ENCODE measurements at places on chromosomes 16 and 17. TPM values are rescaled to one million over a fixed set of nuclear protein-coding genes. Genes with fewer than 3 reads are reported as not detected.

DNA sequence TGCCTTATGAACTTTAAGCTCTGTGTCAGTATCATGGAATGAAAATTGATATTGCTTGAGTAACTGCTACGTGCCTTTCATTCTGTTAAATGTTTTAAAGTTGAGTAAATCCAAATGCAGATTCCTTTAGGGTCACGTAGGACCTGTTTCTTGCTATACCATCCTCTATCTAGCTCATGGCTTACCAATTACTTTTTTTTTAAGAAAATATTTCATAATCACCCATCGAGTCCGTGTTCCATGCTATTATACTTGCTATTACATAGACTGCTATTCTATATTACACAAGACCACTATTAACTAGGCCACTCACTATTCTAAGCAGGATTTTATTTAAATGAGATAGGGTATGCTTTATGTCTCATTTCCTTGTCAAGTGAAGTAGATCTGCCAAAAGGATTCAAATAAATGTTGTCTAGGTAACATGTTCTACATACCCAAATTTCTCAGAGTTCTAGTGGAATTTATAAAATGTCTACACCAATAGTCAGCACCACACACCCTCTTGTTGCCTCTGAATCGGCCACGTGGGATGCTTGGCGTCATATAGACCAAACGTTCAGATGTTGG, 11.9 kb downstream of the ANKFN1 start:
- DNase-seq: no peak
- H3K4me3 ChIP-seq: no peak overlapping the region
- H3K27ac ChIP-seq: no peak overlapping the region
- H3K36me3 ChIP-seq: no peaks in the 10 kb centered on the region
- no peaks in the 10 kb centered on the region for H3K27me3 ChIP-seq

DNA sequence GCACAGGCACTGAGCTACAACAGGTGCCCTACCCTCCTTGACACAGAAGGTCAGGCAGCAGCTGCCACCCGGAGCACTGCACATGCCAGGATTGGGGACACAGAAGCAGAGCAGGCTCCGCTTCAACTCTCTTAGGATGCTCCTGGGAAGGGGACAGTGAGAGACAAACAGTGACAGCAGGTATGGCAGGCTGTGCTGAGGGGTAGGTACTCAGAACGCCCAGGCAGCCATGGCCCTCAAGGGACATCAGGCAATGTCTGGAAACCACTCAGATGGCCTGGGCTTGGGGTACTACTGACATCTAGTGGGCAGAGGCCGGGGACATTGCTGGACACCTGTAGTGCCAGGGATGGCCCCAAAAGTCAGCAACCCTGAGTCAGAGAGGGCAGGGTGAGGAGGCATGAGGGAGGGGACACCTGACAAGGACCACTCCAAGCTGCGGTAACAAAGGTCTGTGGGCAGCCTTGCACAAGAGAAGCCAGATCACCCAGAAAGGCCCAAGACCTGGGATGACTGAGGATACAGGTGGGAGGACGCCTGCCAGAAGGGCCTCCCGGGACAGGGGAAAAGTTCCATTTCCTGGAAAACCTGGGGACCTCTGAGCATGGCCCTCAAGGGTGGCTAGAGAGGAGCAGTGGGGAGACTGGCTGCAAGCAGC, 21.2 kb downstream of the PEMT start:
- no peaks in the 10 kb centered on the region for H3K36me3 ChIP-seq
- no peak overlapping the region for H3K4me3 ChIP-seq
- H3K4me1 ChIP-seq: no peaks in the 10 kb centered on the region
- no peak for DNase-seq
- H3K27ac ChIP-seq: no peak overlapping the region
- no peaks in the 10 kb centered on the region for H3K27me3 ChIP-seq

- no peak for DNase-seq
- H3K27me3 ChIP-seq: peaks cover 14% of the 10 kb centered on the region
- H3K4me3 ChIP-seq: peak overlapping the region; percentile 38
- no peak overlapping the region for H3K27ac ChIP-seq
- no peaks in the 10 kb centered on the region for H3K36me3 ChIP-seq
Observed at GRCh38 chr17:36183001-36183971, 6.8 kb upstream of the TBC1D3B start.

GRCh38 chr17:15441315-15441714, 26.1 kb downstream of the CDRT4 start:
- no peak for DNase-seq
- no peaks in the 10 kb centered on the region for H3K4me1 ChIP-seq
- H3K36me3 ChIP-seq: peaks cover 11% of the 10 kb centered on the region
- no peak overlapping the region for H3K4me3 ChIP-seq
- no peak overlapping the region for H3K27ac ChIP-seq

CCDC40 gene
- 11.6 TPM for total RNA-seq

DNA sequence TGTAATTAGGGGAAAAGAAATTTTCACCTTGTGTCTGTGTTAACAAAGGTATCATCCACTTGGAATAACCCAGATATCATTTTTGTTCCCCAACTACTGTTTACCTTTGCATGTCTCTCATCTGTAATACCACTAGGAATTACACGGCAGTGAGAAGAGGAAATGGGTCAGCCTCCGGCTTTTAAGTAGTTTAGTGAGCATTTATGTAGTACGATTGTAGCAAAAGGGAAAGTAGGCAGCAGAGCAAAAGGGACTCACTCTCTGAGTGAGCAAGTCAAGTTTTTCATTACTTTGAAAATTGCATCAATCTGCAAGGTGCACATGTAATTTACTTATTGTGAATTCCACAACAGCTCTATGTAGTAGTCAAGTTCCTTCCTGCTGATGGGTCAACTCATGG, 11.2 kb downstream of the PHF12 start:
- H3K4me1 ChIP-seq: peaks cover 22% of the 10 kb centered on the region
- no peak overlapping the region for H3K4me3 ChIP-seq
- peaks cover 5% of the 10 kb centered on the region for H3K36me3 ChIP-seq
- DNase-seq: no peak

DPEP2NB gene
- total RNA-seq: not detected

DNA sequence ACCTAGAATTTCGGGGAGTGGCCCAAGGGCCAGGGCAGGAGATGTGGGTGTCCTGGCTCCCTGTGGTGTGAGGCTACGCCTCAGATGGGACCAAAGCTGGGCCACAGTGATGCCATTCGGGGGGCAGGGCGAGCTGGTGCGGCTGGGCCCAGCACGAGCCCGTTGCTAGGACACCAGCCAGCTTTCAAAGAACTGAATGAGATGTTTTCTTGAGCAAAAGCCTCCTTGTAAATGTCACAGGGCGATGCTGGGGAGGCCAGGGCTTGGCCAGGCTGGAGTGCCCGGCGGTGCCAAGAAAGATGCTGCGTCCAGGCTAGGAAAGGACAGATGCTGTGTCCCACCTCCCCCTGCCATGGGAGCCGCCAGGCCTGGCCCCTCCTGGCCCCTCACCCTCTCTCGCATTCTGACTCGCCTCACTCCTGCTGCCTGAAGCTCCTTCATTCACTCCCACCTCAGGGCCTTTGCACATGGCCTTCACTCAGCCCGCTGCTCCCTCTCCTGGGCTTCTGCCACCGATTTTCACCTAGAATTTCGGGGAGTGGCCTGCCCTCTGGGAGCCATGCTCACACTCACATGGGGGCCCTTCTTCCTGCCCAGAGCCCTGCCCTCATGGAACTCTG, 39.1 kb downstream of the CPNE2 start:
- no peak for DNase-seq
- H3K36me3 ChIP-seq: no peaks in the 10 kb centered on the region
- no peak overlapping the region for H3K27ac ChIP-seq

CA7 gene
- 1.8 TPM for total RNA-seq

- no peak overlapping the region for H3K27ac ChIP-seq
- no peak overlapping the region for H3K4me3 ChIP-seq
- DNase-seq: no peak
- H3K4me1 ChIP-seq: no peaks in the 10 kb centered on the region
Observed at GRCh38 chr17:12709063-12709462, 43.4 kb downstream of the MYOCD start.

GRCh38 chr17:29444589-29444988, 54.4 kb downstream of the TAOK1 start:
- no peaks in the 10 kb centered on the region for H3K4me1 ChIP-seq
- H3K27me3 ChIP-seq: no peaks in the 10 kb centered on the region
- H3K36me3 ChIP-seq: no peaks in the 10 kb centered on the region
- no peak for DNase-seq

GRCh38 chr17:49575679-49576087, at the start of gene NXPH3:
Gene NXPH3 (plus strand): TSS chr17:49575871. CDS start chr17:49576220, 349 bp downstream.
- H3K27ac ChIP-seq: no peak within 1 kb of the TSS
- H3K4me1 ChIP-seq: peaks cover 23% of the 10 kb centered on the region
- no peaks in the 10 kb centered on the region for H3K36me3 ChIP-seq
- H3K4me3 ChIP-seq: peak within 1 kb of the TSS; percentile 71
- H3K27me3 ChIP-seq: peaks cover 14% of the 10 kb centered on the region

DNA sequence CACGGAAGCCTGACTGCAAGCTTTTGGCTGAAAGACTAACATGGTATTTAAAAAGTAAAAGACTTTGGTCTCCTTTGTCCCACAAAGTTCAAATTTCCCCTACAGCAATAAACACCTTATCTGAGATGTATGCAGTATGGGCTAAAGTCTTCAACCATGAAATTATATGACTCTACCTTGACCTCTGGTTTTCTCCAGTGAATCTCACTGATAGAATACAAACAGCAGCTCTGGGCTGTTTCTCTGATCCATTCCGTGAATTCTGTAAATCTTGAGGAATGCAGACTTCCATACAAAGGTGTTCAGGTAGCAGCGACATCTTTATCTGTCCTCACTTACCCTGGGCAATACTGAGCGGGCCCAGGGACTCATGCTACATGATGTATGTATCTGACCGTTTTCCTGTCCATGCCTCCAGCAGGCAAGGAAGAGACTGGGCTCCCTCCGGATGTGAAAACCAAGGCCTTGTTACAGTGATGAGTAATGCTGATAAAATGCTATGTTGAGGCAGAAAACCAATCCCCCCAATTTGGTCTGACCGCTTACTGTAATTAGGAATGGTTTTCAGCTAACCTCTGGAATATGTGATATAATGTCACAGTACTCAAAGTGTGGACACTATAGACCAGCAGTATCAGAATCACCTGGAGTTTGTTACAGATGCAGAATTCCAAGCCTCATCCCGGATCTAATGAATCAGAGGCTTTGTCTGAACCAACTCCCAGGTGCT, 589.8 kb downstream of the HS3ST4 start:
- no peaks in the 10 kb centered on the region for H3K36me3 ChIP-seq
- H3K4me3 ChIP-seq: no peak overlapping the region
- no peaks in the 10 kb centered on the region for H3K27me3 ChIP-seq
- no peak overlapping the region for H3K27ac ChIP-seq
- peaks cover 10% of the 10 kb centered on the region for H3K4me1 ChIP-seq

DNA sequence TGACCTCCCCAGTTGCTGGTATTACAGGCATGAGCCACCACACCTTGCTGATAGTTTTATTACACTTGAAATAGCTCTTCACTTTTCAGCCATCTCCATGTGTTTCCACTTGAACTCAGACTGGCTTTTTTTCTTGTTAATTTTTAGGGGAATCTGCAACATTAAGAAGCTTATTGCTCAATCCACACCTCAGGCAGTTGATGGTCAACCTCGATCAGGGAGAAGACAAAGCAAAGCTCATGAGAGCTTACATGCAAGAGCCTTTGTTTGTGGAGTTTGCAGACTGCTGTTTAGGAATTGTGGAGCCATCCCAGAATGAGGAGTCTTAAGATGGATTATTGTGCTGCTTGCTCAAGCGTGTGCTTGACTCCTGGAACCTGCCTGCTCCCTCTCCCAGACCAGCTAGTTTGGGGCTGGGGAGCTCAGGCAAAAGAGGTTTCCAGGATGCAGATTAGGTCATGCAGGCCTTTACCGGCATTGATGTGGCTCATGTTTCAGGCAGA, 8.6 kb downstream of the ZNHIT3 start:
- peaks cover 70% of the 10 kb centered on the region for H3K36me3 ChIP-seq
- H3K4me1 ChIP-seq: no peaks in the 10 kb centered on the region
- no peaks in the 10 kb centered on the region for H3K27me3 ChIP-seq
- H3K27ac ChIP-seq: no peak overlapping the region

SLC22A31 gene
- 11.1 TPM for total RNA-seq

- no peak for DNase-seq
Observed at GRCh38 chr17:274902-275301, 77.7 kb downstream of the RPH3AL start.

GRCh38 chr16:86291491-86291890, 218.8 kb upstream of the FOXF1 start:
- no peak overlapping the region for H3K4me3 ChIP-seq
- peak; percentile 23 for DNase-seq
- H3K27me3 ChIP-seq: peaks cover 46% of the 10 kb centered on the region
- peaks cover 17% of the 10 kb centered on the region for H3K4me1 ChIP-seq

DNA sequence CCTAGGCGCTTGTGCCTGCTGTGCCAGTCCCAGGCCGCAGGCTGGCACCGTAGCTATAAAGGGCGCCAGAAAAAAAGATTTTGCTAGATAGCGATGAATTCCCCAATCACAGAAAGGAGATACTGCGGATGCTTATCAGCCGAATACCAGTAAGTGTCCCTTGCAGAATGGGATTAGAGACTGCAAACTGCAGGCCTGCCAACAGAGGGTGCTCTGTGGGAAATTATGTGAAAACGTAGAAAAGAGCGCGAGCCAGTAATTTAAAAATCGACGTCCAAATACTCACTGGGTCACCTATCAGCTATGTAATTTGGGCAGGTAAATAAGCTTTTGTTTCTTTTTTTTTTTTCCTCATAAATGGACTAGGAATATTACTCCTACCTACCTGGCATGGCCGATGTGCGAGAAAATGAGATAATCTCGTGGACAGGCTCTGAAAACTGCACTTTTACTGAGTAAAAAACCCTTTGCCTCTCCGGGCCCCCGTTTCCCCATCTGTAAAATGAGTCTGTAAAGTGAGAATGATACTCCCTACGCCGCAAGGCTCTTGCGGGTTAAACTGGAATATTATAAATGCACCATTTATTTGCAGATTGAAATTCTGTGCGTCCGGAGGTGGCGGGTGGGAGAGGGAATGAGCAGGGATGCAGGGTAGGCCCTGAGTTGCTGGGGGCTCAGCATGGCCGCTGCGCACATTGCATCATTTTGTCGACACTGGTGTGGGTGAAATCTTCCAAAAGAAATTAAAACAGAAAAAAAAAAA, 1.2 kb upstream of the COG1 start:
- H3K36me3 ChIP-seq: peaks cover under 1% of the 10 kb centered on the region
- H3K4me1 ChIP-seq: no peaks in the 10 kb centered on the region
- H3K4me3 ChIP-seq: peak overlapping the region; percentile 79
- DNase-seq: no peak
- peak overlapping the region; percentile 78 for H3K27ac ChIP-seq

GRCh38 chr17:45940293-45940692, 45.9 kb downstream of the MAPT start:
- H3K27ac ChIP-seq: no peak overlapping the region
- no peaks in the 10 kb centered on the region for H3K36me3 ChIP-seq
- H3K4me1 ChIP-seq: peaks cover 4% of the 10 kb centered on the region
- no peak overlapping the region for H3K4me3 ChIP-seq
- H3K27me3 ChIP-seq: no peaks in the 10 kb centered on the region

- peaks cover 5% of the 10 kb centered on the region for H3K36me3 ChIP-seq
- H3K27me3 ChIP-seq: no peaks in the 10 kb centered on the region
- no peak overlapping the region for H3K27ac ChIP-seq
- no peak overlapping the region for H3K4me3 ChIP-seq
Observed at GRCh38 chr16:66562986-66563385, 3.3 kb upstream of the CMTM1 start.

- no peaks in the 10 kb centered on the region for H3K36me3 ChIP-seq
- no peak within 1 kb of the TSS for H3K27ac ChIP-seq
- peaks cover 25% of the 10 kb centered on the region for H3K27me3 ChIP-seq
- DNase-seq: peak; percentile 87
- H3K4me3 ChIP-seq: peak within 1 kb of the TSS; percentile 67
Observed at GRCh38 chr17:39667945-39668924, at the start of gene PNMT. Gene PNMT (plus strand): TSS chr17:39668453. CDS start chr17:39668476, 23 bp downstream.
